ENCODE measurements at places on chromosomes 13 and 19.
A peak's percentile ranks its signal among the peaks of the same experiment; 100 is the strongest.

DNA sequence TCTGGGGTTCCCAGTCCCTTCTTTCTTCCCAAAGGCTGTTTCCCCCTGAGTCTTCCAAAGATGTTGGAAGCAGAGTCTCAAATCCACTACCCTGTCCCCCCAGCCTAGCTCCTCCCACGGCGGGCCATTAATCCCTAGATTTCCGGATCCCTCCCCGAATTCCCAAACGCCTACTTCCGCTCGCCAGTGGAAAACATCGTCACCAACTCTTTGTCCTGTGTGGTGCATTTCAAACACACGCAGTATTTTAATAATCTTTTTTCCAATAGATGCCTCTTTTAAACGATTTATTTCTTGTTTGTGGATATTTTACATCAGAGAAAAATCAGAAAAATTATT lies 610 bp downstream of the ZNF791 start:
- DNase-seq = peak; percentile 83

DNA sequence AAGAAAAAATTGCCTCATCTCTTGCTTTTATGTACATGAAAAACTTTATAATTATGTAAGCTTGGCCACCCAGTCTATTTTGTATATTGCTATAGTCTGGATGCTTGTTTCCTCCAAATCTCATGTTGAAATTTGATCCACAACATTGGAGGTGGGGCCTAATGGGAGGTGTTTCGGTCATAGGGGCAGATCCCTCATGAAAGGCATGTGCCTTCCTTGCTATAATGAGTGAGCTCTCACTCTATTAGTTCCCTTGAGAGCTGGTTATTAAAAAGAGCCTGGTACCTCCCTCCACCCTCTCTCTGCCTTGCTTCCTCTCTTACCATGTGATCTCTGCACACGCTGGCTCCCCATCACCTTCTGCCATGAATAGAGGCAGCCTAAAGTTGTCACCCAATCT lies 1005.1 kb downstream of the PCDH9 start:
- DNase-seq = peak; percentile 90

DNA sequence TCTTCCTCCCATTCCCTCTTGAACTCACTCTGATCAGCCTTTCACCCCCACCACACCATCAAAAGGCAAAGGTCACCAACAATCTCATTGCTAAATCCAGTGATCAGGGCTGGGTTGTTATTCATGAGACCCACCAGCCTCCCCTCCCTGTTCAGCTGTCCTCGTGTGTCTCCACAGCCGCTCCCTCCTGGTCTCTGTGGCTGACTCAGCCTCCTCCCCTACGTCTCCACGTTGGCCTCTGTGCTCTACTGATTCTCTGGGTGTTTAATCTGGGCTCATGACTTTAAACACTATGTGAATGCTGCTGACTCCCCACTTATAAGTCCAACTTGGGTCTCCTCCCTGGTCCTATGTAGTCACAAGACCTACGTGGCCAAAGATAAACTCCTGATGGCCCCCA lies 38.9 kb downstream of the PARP4 start:
- DNase-seq = no peak

- no peak for DNase-seq
These were observed 20.4 kb upstream of the FAM216B start for GRCh38 chr13:42760951-42761350.

GRCh38 chr13:93108111-93108601 lies 118.5 kb upstream of the GPC6 start:
- DNase-seq = no peak

DNA sequence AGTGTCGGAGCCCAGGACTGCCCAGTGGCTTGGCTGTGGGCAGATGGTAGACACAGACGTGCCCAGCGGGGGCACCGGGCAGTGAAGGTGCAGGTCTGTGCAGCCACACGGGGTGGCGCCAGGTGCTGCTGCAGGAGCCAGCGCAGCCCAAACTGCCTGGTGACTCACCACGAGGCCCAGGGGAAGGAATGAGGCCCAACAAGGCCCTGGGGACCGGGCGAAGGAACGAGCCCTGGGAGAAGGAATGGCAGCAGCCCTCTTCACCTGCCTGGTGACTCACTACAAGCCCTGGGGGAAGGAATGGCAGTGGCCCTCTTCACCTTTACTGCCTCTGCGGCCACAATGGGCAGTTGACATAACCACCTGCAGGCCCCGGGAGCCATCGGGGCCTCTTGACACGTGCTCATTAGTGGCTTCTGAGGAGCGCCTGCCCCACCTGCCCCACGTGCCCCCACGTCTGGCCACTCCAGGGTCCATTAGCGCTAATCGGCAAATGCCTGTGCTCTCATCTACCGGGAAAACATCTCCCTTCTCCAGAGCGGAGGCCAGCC lies 9.3 kb downstream of the MED16 start:
- DNase-seq = peak; percentile 82

GRCh38 chr13:30017880-30018279 lies 167.5 kb upstream of the UBL3 start:
- peak; percentile 88 for DNase-seq

DNA sequence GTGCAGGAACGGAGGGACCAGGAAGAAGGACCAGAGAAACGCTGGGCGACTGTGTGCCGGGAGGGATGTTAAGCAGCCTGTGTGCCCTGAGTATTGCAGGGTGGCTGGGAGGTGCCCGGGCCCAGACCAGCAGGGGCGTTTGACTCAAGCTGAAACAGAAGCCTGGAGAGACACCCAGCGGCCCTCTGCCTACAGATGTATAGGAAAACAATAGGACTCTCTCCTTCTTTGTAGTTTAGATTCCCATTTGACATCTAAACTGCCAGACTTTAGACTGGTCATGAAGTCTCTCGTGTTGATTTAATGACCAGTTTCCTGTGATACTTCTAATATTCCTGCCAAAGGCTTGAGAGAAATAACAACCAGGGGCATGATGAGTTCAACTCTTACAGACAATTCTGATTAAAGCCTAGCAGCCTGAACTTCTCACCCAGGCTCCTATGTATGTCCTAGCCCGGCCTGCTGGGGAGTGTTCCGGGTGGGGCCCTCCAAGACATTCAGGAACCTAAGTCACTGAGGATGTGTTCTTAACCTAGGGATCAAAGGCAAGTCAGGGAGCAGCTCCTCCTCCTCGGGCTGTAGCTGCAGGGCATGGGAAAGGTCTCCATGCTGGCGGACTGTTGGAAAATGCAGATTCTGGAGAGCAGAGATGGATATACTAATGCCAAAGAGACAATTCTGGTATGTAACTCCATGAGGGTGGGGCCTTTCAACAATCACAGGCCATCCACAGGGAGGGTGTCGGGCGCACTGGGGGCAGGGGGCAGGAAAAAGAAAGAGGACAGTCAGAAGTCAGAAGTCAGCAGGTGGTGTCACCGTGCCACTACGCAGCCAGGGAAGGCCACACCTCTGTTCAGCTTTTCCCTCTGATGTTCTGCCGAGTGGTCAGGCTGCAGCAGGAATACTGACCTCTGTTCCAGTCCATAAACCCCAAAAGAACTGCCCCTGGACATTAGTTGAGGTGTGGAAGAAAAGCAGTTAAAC lies 131.8 kb downstream of the STARD13 start:
- DNase-seq = no peak

- peak; percentile 91 for DNase-seq
These were observed 23.9 kb upstream of the OXGR1 start for GRCh38 chr13:97018029-97018819.

DNA sequence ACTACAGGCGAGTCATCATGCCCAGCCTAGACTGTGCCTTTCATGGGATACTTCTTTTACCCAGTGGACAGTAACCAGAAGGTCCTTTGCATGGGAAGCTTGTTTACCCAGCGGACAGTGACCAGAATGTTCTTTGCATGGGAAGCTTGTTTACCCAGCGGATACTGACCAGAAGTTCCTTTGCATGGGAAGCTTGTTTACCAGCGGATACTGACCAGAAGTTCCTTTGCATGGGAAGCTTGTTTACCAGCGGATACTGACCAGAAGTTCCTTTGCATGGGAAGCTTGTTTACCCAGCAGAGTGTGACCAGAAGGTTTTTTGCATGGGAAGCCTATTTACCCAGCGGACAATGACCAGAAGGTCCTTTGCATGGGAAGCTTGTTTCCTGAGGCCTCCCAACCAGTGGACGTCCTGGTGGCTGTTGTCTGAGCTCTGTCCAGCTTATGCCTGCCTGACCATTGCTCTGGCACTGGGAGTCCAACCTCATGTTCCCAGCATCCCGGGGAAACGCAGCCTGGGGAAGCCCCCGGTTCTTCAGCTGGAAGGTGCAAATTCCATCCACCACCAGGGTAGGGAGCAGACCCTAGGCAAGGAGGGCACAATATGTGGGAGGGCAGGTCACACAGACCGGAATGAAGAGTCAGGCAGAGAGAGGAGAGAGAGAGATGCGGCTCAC lies 41.6 kb upstream of the PDCD5 start:
- DNase-seq = no peak

DNA sequence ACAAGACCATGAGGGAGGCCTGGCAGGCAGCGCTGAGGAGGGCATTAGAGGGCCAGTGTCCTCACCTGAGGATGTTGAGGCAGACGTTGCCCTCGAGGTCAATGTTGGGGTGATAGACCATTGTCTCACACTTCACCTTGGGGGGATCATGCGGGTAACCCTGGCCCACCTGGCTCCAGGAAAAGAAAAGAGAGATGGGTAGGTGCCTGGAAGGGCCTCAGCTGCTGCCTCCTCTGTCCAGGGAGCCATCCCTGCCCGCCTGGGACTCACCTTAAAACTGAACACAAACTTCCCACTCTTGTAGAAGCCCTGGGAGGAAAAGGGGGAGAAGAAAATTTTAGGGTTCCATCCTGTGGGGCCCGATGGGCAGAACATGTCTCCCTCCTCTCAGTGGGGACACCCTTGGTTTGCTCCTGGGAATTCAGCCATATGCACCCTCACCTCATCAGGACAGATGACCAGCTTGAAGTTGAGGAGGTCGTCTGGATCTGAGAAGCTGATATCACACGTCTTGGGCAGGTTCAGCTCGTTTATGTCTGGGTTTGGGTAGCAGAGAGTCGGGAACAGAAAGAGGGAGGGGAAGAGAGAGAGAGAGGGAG lies 1.7 kb downstream of the UBE2M start:
- DNase-seq = no peak

- DNase-seq = no peak
These were observed 13.2 kb downstream of the ENOX1 start for GRCh38 chr13:43773602-43774001.

DNA sequence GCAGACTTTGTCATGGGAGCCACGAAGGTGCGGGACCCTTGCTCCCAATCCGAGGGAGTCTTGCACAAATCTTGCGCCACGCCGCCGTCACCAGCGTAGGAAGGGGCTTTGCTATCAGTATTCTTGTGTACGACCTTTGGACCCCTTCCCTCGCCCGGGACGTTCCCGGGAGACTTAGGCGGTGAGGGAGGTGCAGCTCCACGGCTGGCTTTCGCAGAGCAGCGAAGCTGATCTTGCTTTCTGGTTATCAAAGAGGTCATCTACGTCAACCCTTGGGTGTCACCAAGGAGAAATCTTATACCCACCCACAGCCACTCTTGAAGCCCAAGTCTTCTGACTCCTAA lies 583 bp downstream of the TECR start:
- DNase-seq = peak; percentile 45

DNA sequence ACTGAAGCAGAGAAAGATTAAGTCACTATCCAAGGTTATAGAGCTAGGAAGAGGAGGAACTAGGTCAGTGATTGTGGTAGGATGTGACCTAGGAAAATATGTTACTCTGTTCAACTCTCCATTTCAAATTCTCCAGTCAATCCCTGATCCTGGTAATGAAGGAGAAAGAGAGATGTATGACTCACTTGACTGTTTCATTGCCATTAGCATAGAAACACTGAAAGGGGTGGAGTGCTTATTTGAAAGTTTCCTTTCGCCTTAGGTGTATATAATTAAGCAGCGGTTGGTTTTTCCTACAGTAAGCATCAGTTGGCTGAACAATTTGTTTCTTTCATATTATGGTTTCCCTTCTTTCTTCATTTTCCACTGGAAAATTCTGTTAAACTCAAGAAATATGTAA lies 198.1 kb upstream of the CSNK1A1L start:
- peak; percentile 14 for DNase-seq

DNA sequence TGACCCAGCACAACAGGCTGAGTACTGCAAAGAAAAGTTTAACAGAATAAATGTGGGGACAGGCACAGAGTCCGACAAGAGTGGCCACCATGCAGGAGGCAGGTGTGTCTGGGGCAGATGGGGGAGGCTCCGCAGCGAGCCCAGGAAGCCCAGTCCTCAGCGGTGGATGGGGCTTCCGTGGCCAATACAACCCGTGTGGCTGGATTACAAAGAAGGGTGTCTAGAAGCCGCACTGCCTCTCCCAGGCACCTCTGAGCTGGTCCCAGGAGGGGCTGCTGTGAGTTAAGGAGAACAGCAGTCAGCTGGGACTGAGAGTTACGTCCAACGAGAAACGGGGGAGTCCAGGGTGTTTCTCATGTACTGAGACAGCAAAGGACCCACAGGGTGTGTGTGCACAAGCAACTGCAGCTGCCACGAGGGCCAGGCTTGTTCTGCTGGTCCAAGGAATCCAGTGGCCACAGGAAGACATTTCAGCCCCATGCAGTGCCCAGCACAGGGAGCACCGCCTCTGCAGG lies 70.2 kb downstream of the SPACA7 start:
- no peak for DNase-seq

- no peak for DNase-seq
These were observed 1.3 kb downstream of the ZNF180 start for GRCh38 chr19:44498988-44499387.

DNA sequence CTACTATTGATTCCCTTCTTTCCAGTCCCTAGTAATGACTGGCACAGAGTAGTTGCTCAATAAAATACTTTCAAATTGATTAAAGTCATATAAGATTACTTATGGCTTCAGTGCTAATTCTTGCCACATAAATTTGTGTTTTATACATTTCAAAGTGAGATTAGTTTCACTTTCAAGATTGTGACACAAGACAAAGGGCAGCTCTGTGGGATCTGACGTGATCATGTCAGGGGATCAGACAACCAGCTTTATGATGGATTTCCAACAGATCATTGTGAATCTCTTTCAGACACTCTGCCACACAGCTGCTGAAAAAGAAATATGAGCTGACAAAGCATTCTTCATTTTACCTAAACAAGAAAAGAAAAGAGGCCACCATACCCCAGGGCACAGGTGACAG lies 73.4 kb upstream of the POMP start:
- no peak for DNase-seq

- DNase-seq = no peak
These were observed 24.0 kb downstream of the STARD13 start for GRCh38 chr13:33261387-33262061.

DNA sequence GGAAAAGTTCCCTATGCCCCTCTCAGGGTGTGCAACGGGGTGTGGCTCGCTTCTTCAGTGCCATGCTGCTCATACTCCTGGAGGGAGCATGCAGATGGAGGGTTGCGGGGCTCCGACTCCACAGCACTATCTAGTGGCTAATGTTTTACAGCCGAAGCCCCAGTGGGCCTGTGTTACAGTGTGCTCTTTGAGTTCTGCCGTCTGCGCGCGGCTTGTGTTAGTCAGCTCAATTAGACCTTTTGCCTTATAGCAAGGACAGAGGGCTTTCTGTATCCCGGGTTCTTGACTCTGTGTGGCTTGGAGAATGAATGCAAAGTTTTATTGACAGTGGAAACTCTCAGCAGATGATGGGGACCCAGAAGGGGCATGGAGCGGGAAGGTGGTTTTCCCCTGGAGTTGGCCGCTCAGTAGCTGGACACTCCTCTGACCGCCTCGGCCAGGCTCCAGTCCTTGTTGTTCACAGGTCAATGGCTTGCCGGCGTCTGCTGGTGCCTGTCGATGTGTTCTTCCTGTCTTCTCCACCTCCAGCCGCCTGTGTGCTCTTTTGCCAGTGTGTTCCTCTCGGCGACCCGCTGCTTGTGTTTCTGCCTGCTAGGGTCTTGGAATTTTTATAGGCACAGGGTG lies 383.4 kb downstream of the LMO7 start:
- peak; percentile 83 for DNase-seq

- peak; percentile 77 for DNase-seq
These were observed 801 bp downstream of the QTRT1 start for GRCh38 chr19:10701955-10702525.

- DNase-seq = no peak
These were observed 15.1 kb upstream of the ATP11A start for GRCh38 chr13:112674412-112675365.

Data from mesendoderm (in vitro differentiated cells).